Fibroblast of skin of scalp (primary cell): ENCODE measurements at places on chromosomes 12 and 14.

GRCh38 chr12:131350943-131351318, 360.0 kb upstream of the SFSWAP start:
- DNase-seq: no peak

DNA sequence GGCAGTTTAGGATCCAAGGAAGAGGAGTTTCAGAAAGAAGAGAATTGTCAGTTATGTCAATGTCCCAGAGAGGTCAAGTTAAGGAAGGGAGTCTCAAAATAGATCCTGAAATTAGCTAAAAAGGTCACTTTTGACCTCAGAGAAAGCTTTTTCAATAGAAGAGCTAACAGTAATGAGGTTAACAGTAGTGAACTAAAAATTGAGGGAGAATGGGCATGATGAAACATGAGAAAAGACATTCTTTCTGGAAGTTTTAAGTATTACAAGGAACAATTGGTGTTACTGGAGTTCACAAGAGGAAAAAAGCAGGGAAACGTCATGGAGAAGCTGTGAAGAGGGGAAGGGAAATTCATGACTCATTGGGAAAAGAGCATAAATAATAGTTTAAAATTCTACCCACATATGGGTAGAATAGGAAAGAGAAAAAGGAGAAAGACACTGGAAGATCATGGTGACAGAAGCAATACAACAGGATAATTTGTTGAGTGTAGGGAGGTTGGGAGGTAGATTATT, 381.2 kb upstream of the FAR2 start:
- peak; percentile 10 for DNase-seq

DNA sequence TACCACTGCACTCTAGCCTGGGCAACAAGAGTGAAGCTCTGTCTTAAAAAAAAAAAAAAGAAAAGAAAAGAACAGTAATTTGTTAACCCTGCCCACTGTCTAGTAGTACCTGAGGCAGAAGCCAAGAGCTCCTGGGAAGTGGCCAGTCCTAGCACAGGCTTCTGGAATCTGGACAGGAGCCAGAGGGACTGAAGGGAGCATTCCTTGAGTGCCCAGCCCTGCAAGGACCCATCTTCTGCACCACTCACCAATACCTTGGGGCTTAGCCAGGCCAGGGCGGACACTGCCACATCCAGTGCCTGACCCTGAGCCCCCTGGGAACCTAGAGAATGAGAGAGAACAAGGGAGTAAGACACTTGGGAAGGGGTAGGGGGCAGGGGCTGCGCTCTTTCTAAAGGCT, 33.7 kb downstream of the PARP2 start:
- no peak for DNase-seq

- no peak for DNase-seq
These were observed 612.5 kb downstream of the FSCB start for GRCh38 chr14:43894534-43894933.

DNA sequence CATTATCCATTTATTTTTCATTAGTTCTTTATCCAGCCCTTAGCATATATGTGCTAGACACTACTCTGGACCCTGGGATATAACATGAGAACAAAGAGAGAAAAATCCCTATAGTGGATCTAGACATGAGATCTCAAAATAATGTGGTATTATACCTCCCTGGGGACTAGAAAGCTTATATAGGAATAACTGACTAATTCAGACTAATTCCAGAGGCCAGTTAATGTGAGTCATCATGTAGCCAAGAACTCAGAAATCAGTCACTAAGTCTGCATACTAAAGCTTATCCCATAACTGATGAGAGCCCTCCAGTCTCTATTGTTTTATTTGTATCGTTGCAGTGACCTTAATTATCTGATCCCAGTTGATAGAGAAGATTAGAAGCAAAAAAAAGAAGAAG, 267.1 kb upstream of the RGS6 start:
- peak; percentile 95 for DNase-seq

DNA sequence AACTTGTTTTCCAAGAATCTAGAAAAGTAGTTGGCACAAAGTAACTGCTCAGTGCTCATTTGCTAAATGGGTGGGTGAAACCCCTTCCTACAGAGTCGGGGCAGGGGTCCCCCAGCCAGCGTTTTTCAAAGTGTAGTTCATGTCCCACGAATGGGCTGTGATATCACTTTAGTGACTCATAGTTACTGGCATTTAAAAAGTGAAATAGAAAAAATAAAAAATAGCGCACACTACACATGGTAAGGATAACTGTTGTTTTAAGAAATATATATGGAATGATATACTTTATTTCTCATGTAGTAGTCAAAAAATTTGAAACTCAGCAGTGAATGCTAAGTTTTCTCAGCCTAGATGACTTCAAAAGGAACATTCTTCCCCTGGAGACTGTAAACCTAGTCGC, 250.4 kb downstream of the CHST11 start:
- peak; percentile 57 for DNase-seq

- DNase-seq: peak; percentile 32
These were observed 241.0 kb upstream of the ATP2B1 start for GRCh38 chr12:89949457-89950195.

DNA sequence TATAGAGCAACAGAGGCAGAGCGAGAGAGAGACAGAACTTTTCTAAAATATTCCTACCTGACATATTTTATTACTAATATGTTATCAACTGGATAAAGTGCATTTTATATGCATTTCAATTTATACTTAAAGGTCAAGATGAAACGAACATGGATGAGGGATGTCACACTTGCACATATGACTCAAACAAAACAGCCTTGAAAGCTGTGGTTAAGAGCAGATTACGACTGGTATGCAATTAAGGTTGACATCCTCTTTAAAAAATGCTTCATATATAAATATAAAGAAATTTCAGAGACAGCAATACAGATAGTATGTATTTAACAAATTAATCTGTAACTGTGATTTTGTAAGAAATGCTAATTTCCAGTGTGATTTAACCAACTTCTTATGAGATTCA, 52.5 kb downstream of the LMO3 start:
- DNase-seq: peak; percentile 15

DNA sequence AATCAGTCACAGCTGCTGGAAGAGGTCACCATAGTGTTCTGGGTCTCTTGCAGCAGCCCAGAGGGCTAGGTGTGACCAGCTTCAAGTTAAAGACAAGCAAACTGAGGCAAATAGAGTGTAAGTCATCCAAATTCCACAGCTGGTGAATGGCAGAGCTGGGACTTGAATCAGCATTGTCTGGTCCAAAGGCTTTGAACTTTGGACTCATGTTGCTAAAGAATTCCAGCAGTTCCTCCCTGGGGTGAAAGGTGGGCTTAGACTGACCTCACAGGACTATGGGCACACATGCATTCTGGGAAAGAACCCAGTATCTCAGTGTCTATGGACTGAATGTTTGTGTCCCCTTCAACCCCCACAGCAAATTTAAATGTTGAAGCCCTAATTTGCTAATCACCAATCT, 54.8 kb downstream of the TUNAR start:
- no peak for DNase-seq

- DNase-seq: no peak
These were observed 359.0 kb downstream of the CACNA1C start for GRCh38 chr12:2411616-2412304.

DNA sequence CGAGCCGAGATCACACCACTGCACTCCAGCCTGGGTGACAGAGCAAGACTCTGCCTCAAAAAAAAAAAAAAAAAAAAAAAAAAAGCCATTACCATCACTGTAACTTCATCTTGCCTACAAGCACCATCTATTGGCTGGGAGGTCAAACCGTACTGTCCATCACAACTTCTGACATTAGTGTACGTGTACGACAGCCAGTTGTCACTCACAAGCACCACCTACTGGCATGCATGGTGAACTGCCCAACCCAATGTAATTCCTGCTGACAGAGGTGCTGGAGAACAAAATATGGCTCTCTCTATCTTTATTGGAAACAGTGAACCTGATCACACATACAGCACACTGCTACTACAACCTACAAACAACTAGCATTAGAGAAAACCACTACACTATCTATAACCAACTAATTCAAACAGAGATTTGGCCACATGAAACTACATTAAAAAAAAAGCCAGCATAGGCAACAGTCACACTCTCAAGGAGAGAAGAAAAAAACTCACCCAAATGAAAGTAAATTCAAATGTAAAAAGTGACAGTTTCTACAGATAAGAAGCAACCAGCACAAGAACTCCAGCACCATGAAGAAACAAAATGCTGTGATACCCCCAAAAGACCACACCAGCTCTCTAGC, 82.3 kb downstream of the PUS7L start:
- DNase-seq: no peak

GRCh38 chr12:42442311-42442759, 116.4 kb downstream of the PPHLN1 start:
- DNase-seq: no peak
